ENCODE measurements at places on chromosomes 3 and 15.
A peak's percentile ranks its signal among the peaks of the same experiment; 100 is the strongest.

GRCh38 chr3:48617559-48617958 is 4.0 kb downstream of the TMEM89 start:
- DNase-seq, result no peak

- DNase-seq, result no peak
Measured at GRCh38 chr15:34584996-34585395, 1.5 kb upstream of the GOLGA8B start.

DNA sequence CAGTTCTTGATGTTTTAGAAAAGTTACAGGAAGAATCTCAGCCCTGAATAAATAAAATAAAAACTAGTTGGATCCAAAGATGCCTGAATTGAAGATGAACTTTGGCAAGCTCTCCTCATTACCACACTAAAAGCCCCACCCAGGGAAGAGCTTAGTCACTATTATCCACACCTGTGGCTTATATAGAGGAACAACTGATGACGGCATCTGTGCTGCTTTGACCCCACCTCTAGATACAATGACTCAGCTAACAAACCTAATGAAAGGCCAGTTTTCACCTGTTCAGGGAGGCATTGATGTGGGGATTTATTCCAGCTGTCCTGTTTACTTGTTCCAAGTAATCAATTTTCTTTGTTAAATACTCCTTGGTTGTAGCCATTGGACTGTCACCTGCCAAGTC is 604.7 kb upstream of the EPHA6 start:
- DNase-seq, result no peak

- DNase-seq, result no peak
Measured at GRCh38 chr3:188706176-188706575, 465.6 kb upstream of the TPRG1 start.

GRCh38 chr3:44301746-44302145 is 36.8 kb upstream of the TCAIM start:
- no peak for DNase-seq

DNA sequence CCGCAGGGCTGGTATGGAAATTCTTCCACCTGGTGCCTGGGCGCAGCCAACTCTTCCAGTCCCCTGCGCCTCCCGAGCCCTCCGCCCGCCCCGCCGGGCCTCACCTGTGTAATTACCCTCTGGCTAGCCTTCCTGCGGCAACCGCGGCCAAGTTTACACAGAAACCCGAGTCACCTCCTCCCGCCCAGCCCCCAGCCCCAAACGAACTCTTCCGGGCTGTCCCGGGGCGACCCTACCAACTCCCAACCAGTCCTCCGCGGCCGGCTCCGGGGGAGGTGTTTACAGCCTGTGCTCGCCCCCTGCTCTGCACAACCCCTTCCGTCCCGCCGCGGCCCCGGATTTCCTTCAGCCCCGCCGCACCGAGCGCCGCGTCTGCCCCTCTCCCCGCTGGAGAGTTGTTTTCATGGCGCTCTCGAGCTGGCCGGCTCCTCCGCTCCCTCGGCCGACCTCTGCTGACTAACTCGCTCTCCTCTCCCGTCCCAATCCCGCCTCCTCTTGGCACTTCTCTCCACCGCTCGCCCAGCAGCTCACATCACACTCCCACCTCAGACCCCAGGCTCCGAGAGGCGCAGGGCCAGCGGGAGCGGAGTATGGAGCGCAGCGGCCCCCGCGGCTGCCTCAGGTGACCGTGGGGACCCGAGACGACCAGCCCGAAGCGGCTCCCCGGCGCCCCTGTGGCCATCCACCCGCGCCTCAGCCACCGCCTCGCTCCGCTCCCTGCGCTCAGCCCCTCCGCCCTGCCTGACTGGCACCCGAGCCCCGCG is 538 bp downstream of the ATOSA start:
- DNase-seq, result peak; percentile 75

- no peak for DNase-seq
Measured at GRCh38 chr15:99126131-99126588, 21.3 kb downstream of the SYNM start.

GRCh38 chr3:52469001-52469400 is 13.6 kb downstream of the NISCH start:
- DNase-seq, result no peak

DNA sequence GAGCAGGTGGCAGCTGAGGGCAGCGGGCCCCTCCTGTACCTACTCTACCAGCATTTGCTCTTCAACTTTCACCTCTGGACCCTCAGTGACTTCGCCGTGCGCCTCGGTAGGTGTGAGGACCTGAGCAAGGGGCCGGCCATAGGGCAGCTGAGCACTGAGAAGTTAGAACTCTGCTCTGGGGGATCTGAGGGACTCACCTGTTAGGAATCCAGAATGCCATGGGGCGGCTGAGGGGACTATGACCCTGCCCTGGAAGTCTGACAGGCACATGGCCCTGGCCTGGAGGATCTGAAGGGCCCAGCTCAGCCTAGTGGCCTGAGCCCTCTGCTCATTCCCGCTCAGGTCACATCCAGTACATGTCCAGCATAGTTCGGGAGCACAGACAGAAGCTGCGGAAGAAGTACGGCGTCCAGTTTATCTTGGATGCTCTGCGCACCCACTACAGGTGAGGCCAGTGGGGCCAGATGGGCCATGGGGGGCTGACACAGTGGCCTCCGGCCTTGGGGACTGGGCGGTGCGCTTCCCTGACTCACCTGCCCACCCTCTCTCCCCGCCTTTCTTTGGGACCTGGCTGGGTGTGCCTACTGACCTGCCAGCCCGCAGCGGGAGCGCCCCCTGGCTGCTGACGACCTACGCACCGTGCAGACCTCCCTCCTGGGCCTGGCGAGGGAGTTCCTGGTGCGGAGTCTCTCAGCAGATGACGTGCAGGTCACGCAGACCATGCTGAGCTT is 18.8 kb downstream of the NBEAL2 start:
- peak; percentile 98 for DNase-seq

DNA sequence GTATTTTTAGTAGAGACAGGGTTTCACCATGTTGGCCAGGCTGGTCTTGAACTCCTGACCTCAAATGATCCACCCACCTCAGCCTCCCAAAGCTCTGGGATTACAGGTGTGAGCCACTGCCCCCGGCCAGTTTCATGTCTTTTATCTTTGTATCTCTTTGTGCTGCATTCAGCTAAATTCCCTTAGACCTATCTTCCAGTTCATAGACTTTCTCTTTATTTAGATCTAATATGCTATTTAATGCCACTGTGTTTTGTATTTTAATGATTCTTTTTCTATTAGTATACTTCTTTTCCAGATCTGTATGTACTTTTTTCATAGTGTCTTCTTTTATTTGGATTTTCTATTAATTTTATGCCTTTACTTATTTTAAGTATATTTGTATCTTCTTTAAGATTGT is 14.9 kb downstream of the MINAR1 start:
- no peak for DNase-seq

- DNase-seq, result peak; percentile 94
Measured at GRCh38 chr3:55484801-55485791, 2.0 kb downstream of the WNT5A start.

- no peak for DNase-seq
Measured at GRCh38 chr3:61772456-61772855, 211.1 kb downstream of the PTPRG start.

DNA sequence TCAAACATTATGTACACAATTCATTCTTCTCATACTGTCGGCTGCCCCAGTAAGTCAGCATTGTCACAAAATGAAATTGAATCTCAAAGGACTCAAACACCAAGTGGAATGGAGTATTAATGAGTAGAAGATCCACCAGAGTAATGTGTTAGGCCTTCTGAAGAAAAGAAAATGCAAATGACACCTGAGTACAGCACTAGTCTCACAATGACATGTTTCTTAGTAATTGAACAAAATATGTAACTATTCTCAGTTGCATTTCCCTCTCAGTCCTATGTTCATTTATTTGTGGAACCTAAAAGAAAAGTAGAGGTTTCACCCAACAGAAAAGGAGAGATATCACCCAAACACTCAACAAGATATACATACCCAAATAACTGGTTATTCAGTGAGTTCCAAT is 283.9 kb upstream of the THBS1 start:
- no peak for DNase-seq

GRCh38 chr3:183911763-183912506 is 27.3 kb upstream of the PARL start:
- DNase-seq, result no peak

DNA sequence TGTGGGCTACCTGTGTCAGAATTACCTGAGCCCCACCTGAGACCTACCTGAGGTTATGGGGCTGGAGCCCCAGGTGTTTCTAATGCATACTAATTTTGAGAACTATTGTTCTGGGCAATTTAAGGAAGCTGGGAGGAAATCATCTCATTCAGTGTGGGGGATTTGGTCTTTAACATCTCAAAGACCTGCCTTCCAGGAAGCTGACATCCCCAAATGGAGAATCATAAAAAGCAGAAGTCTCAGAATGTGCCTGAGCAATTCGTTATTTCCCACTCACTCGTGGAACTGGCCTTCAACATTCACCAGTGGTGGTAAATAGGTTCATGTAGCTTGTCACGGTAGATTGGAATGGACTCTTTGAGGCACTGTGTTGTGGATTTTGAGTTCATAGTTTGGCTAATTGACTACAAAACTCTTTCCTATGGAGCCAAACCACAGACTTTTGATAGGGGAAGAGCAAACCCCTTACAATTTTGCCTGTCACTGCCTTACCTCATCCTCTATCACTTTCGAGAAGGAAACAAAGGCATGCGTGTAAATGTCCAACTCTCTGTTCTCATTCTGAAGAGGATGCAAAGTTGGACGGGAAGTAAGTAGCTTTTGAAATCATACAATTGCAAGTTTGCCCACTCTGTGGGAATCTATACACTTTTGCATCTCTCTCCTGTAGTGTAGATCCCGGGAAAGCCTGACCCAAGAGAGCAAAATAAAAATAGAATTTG is 521.0 kb upstream of the MDFIC2 start:
- no peak for DNase-seq

GRCh38 chr15:58146749-58147148 is 8.6 kb downstream of the AQP9 start:
- no peak for DNase-seq

DNA sequence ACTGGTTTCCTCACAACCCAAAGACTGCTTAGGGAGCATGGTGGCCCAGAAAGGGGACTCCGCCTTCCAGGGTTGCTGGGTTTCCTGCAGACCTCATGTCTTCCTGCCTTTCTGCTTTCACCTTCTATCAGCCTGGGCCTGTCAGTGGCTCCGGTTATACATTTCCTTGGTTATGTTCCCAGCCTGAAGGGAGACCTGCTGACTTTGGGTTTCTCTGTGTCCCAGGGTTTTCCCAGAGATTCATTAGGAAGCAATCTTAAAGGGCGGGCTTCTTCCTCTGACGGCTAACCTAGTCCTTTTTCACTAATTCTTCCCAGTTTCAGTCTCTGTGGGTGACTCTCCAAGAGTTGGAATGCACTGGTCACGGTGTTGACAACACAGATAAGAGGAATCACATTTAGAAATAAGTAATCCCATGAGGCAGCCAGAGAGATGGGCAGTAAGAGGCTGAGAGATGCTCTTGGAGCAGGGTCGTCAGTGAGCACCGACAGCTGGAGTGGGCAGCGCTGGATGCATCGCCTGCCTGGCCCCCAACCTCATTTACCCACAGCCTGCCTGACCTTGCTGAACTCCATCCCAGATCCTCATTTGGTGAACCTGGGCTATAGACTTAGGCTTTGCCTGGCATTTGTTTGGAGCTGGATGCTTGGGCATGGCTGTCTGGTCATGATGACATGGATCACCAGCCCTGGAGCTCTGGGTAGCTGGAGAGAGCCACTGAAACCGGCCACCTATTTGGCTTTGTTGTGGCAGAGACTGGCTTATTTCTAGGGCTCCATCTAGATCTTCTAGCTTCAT is 10.0 kb upstream of the EHD4 start:
- DNase-seq, result no peak

- DNase-seq, result peak; percentile 48
Measured at GRCh38 chr15:61364871-61365270, 135.8 kb upstream of the RORA start.

DNA sequence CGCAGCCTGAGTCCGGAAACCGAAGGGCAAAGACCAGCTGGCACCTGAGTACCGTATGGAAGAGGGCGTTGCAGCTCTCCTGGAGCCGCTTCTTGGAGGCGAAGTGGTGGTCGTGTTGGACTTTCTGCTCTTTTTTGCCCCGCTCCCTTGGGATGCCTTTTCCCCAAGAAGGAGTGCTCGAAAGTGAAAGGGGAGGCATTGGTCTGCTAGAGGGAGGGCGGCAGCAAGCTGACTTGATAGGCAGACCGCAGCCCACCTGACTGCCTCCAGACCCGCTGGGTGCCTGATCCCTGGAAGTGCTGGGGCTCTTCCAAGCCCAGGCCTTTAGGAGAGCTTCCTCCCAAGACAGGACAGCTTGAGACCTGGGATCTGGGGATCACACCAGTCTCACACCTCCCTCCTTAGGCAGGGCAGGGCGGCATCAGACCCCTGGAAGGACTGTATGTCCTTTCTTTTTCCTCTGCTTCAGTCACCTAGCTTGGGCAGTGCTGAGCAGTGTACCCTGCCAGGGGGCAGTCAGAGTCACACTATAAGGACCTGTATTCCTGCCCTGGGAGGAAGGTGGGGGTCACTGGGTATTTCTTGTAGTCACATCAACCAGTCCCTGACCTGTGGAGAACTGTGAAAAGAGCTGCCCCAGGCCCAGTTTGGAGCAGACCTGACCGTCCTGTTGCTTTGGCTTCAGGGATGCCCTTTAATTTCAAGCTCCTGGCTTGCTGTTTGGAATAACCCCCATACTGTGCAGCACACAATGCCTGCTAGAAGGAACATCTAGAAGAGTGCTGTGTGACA is 2.1 kb downstream of the ACVR2B start:
- peak; percentile 76 for DNase-seq

GRCh38 chr3:97996988-97997387 is 24.8 kb upstream of the RIOX2 start:
- no peak for DNase-seq
